ENCODE measurements at places on chromosomes 13 and 19.

GRCh38 chr19:8505680-8506401, 3.4 kb upstream of the PRAM1 start:
- peak; percentile 94 for DNase-seq

- DNase-seq, result no peak
Measured at GRCh38 chr13:23870356-23871140, 18.7 kb downstream of the MIPEP start.

GRCh38 chr13:40407567-40407966, 258.9 kb downstream of the FOXO1 start:
- no peak for DNase-seq

DNA sequence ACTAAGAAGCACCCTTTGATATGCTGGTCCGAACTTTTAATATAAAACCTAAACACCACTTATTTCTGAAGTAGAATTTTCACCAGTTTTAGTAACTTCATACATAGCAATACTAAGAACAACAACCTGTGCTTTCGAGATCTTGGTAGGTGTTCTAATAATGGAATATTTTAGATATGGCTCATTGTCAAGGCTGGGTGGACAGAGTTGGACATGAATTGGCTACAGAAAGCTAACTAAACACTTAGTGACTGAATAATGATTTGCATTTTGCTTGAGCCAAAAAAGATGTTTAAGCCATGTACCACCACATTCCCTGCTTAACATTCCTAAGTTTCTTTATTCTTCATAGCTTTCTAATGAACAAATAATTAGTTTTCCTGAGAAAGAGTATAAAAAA, 344.3 kb upstream of the SGCG start:
- DNase-seq, result no peak

DNA sequence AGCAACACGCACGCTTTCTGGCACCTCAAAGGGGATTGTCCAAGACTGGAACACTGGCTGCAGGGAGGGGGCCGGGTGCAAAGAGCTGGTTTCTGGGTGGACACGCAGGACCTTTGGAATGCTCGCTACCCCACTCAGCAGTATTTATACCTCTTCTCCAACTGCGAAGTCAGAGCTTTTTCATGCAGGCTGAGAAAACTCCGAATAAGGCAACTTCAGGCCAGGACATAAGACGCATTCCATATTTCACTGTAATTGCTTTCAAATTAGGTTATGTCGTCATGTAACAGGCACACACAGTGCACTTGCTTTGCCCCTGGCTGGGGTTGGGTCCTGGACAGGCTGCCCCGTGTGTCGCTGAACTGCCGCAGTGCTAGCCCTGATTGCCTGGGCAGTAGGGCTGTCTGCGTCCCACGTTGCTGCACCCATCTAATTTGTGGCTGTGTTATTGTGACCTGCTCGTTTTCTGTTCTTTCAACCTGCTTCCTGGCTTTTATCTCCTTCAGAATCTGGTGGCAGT, 44.5 kb downstream of the ACTN4 start:
- DNase-seq, result no peak

DNA sequence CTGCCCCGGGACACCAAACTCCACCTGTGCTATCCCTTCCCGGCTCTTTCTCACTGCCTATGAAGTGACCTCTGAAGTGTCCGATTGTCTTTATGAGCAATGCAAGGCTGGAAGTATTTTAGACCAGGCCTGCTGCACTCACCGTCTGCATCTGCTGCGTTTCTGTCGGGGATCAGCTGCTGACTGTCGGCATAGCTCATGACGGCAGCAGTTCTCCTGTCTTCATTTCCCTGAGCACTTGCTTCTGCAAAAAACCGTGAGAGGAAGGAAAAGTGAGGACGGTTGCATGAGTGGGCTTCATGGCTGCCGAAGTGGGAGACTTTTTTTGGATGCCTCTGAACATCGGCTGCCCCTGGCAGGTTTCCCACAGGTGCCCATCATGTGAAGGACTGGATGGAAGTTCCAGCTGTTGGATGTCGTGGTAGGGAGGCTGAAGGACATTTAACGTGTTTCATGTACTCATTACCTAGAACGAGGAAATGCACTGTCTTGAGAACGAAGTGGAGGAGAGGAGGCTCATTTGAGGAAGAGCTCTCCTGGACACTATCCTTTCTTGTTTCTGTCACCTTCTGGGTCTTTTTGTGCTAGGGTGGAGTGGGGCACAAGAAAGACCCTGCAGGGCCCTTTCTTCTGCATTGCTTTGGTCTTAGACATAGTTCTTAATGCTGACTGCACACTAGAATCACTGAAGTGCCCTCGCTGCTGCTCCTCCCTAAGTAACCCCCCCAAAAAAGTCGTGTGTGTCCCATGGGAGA, 94.7 kb downstream of the RNASEH2B start:
- no peak for DNase-seq

GRCh38 chr19:54395685-54396084, 19.6 kb upstream of the TTYH1 start:
- DNase-seq, result no peak

DNA sequence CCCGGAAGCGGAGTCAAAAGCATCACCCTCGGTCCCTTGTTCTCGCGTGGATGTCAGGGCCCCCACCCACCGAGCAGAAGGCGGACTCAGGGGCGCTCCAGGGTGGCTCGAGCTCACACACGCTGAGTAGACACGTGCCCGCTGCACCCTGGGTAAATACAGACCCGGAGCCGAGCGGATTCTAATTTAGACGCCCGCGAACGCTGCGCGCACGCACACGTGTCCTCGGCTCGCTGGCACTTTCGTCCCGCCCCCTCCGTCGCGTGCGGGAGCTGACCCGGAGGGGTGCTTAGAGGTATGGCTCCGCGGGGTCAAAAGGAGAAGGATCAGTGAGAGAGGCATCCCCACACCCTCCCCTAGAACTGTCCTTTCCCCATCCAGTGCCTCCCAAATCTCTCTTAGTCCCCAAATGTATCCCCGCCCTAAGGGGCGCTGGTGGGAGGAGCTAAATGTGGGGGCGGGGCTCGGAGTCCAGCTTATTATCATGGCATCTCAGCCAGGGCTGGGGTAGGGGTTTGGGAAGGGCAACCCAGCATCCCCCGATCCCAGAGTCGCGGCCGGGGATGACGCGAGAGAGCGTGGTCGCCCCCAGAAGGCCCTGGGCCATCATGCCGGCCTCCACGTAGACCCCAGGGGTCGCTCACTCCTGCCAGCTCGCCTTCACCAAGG, 451 bp upstream of the ICAM5 start:
- no peak for DNase-seq

GRCh38 chr13:24858953-24859352, 95.0 kb downstream of the RNF17 start:
- no peak for DNase-seq

DNA sequence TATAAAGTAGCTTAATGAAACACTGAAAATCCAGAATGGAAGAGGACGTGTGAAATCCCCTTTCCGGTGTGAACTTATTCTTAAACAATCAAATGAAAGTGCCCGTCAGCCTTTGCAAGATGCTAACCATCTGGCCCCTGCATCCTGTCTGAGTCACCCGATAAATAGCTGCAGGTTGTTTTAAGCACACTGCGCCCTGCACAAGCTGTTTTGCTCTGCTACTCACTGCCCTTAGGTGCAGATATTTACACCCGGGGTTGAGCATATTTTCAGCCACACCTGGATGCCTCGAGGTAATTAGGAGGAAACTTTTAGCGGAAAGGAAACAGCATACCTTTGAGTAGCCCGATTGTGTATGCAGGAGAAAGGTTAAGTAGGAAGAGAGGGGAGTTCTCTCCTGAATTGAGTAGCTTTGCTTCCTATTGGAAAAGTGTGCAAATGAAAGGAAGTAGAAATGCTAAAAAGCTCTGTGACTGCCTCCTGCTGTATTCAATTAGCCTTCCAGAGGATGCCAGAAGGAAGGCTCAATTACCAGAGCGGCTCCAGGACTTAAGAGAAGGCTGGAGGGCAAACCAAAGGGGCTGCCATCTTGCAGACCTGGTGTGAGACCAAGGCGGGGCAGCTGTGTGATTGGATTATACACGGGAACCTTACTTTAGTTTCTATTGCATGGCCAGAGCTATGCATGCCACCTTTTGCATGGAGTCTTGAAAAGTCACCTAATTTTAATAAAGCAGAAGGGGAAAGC, 42.5 kb downstream of the IRS2 start:
- no peak for DNase-seq

DNA sequence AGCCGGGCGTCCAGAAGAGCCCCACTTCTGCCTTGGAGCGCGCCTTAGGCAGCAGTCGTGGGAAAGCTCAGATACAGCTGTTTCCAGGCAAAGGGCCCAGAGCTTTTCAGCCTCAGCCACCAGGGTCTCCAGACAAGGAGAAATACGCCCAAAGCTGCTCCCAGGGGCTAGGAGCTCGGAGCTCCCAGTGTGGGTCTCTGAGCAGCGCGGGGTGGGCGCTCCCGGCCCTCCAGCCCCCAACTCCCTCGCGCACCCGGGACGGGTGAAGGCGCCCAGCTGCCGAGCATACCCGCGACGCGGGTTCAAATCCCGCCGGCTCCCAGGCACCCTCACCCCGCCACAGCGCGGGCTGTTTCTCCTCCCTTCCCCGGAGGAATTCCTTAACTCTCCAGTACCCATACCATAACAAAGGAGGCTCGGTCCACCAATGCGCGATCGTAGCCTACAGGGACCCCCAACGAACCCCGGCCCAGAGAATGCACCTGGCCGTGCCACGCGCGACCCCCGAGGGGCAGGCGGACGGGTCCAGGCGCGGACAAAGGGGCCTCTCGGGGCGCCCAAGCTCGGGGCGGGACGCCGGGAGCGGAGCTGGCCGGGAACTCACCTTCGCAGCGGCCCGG, 507 bp downstream of the COL4A1 start:
- DNase-seq, result peak; percentile 18

DNA sequence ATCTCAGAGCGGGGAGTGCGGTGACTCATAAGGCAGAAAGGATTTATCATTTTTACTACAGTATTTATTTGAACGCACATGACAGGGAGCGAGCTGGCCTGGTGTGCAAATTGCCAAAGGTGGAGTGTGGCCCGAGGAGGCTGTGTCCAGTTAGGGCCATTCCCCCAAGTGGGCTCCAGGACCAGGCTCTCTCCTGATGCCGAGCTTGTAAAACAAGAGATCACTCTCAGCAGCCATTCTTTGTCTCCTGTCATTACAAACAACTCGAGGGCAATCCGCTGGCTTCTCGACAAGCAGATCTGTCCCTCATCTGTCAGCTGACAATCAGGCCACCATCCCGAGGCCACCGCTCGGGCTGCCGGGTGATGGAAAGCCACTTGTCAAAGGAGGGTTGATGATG, 418.9 kb downstream of the ZNF536 start:
- no peak for DNase-seq

DNA sequence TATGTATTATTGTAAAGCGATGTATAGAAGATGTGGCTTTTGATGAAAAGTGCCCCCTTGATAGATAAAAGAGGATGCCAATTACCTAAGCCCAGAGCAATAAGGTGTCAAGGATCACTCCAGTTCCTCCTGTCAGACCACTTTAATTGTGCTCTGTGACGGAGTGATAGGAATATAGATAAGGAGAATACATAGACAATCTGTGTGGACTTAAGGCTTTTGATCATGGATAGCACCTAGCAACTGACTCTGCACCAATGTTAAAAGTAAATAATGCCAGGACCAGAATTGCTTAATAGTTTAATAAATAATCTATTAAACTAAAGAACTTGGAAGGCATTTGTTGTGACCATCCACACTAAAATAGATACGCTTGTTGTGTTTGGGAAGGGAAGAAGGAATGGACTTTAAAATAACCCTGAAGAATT, 390.7 kb upstream of the ARGLU1 start:
- no peak for DNase-seq

GRCh38 chr13:103945836-103946235, 879.6 kb upstream of the SLC10A2 start:
- DNase-seq, result no peak

- DNase-seq, result no peak
Measured at GRCh38 chr19:34155686-34156085, 16.6 kb upstream of the LSM14A start.

GRCh38 chr13:29954082-29955028, 103.9 kb upstream of the UBL3 start:
- DNase-seq, result no peak

DNA sequence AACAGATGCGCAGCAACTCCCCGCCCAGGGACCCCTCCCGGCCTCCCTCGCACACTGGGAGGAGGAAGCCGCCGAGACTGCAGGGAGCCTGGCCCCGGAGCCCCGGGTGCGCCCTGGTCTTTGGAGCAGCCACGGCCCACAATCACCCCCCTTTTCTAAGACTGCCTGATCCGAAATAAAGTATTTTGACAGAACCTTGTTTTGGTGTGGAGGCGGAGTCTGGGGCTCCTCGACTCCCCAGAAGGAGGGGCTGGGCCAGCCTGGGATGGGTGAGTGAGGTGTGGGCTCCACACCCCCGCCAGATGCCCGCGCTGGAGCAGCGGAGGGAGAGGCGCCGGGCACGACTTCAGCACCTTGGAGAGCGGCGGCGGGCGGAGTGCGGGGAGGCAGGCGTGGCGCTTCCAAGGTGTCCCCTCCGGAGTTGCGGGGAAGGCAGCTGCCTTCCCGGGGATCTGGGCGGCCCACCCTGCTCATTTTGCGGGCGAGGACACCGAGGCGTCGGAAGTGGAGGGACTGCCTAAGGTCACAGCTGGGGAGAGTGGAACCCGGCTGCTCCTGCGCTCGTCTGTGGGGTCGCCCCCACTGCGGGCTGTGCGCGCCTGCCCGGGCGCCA, 9.4 kb downstream of the SIRT6 start:
- DNase-seq, result peak; percentile 82

DNA sequence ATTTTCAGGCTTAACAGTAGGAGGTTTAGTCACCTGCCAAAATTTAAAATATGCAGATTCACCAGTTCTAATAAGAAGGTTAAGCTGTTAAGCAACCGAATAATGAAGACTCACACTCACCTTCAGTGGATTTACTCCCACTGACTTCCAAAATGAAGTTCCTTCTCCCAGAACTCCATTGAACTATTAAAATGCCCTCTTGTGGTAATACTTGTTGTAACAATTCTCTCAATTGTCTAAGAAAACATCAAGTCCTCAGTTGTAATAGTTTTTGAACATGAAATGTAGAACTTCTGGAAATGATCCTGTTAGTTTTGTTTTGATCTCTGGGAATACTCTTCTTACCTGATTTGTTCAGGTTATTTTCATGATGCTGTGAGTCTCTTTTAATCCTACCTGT, 522.0 kb upstream of the ATXN8OS start:
- DNase-seq, result no peak

- DNase-seq, result no peak
Measured at GRCh38 chr19:4342314-4342614, 1.1 kb upstream of the MPND start.

- peak; percentile 25 for DNase-seq
Measured at GRCh38 chr13:113935001-113935844, 38.7 kb downstream of the C13orf46 start.

GRCh38 chr19:57421037-57421436, 10.1 kb downstream of the ZNF17 start:
- no peak for DNase-seq

GRCh38 chr13:73061473-73061872, 2.7 kb downstream of the KLF5 start:
- no peak for DNase-seq

- DNase-seq, result no peak
Measured at GRCh38 chr13:76425935-76426334, 460.3 kb downstream of the KCTD12 start.

- no peak for DNase-seq
Measured at GRCh38 chr19:31992750-31993149, 352.7 kb upstream of the ZNF507 start.
